Esophagus squamous epithelium (tissue), 5 donors: ENCODE measurements at places on chromosomes 13 and 19.
A peak's percentile ranks its signal among the peaks of the same experiment; 100 is the strongest.

DNA sequence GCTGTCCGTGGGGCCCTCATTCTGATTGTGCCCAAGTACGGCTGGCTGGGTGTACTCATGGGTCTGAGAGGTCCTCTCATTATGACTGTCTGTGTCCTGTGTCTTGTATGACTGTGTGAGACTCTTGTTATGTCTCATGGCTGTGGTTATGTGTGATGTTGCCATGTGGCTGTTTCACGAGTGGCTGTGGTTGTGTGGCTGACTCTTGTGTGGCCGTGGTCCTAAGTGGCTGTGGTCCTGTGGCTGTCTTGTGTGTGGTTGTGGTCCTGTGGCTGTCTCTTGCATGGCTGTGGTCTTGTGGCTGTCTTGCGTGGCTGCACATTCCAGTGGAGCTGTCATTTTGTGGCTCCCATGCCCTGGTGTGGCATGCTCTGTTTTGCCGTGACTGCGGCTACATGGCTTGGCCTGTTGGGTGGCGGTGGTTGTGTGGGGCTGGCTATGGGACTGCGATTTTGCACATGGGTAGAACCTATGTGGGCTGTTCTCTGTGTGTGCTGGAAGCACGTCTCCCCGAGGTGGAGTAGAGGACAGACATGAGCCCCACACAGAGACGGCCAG, 2.5 kb downstream of the LYL1 start:
- DNase-seq = no peak

DNA sequence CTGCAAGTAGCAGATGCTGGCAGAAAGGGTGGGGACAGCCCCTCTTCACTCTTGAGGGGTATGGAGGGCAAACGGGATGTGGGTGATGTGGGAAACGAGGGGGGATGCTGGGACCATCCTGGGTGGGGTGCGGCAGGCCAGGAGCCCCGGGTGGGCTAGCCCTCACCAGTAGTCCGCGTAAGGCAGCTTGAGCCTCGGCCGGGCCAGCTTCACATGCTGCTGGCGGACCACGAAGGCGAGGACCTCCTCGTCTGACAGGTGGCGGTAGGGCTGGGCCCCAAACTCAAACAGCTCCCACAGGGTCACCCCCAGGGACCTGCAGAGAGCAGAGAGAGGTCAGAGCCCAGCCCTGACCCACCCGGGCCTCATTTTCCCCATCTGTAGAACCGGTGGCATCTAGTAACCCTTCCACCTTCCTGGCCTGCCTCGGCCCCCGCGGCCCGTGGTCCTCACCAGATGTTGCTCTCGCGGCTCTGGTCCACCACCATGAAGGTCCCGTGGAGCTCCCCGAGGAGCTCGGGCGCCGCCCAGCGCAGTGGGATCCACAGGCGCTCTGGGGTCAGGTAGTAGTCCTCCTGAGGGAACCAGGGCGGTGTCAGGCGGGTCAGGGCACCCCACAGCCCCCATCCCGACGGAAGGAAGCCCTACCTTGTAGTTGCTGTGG, 10.7 kb downstream of the LMTK3 start:
- no peak for DNase-seq

GRCh38 chr19:10334588-10335351, 1.4 kb upstream of the RAVER1 start:
- DNase-seq = peak; percentile 43

- DNase-seq = no peak
Measured at GRCh38 chr19:50657222-50657669, 8.0 kb downstream of the C19orf81 start.

- no peak for DNase-seq
Measured at GRCh38 chr19:16698914-16699313, 20.7 kb upstream of the NWD1 start.

- DNase-seq = no peak
Measured at GRCh38 chr13:43551897-43552456, 234.8 kb downstream of the ENOX1 start.

DNA sequence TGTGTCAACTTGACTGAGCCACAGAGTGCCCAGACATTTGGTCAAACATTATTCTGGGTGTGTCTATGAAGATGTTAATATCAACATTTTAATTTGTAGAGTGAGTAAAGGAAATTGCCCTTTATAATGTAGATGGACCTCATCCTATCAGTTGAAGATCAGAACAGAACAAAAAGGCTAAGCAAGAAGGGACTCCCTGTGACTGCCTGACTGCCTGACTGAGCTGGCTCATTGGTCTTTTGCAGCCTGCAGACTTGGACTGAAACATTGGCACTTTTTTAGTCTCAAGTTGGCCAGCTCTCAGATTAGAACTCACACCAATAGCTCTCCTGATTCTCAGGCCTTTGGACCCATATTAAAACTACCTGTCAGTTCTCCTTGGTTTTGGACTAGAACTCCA, 600.4 kb upstream of the SLITRK6 start:
- DNase-seq = no peak

DNA sequence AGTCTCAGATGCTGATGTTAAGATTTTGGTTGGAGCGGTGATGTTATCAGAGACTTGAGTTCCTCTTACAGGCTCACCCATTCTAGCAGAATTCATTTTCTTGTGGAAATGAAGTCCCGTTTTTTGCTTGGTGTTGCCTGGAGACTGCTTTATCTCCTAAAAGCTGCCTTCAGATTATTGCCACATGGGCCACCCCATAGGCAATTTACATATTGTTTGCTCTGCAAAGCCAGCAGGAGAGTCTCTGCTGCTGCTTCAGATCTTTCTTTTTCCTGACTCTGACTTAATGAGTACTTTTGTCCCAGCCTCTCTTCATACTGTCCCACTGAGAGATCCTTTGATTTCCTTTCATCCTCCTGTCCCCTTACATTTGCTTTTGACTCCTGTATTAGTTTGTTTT, 114.6 kb downstream of the TDRD3 start:
- DNase-seq = no peak

DNA sequence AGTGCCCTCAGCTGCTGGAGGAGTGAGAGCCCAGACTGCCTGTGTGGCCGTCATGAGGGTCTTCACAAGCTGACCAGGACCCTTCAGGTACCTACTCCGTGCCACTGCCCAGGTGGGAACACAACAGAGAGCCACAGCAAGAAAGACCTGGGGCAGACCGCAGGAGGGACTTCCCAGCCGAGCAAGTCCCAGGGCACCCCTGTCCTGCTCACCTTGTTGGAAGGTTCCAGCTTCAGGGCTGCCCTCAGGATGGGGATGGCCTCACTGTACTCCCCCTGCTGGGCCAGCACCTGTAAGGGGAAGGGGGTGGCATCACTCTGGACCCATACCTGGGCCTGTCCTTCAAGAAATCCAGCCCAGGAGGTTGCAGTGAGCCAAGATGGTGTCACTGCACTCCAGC, 10.3 kb downstream of the FKBP8 start:
- no peak for DNase-seq

- no peak for DNase-seq
Measured at GRCh38 chr13:111165241-111166010, 50.3 kb downstream of the ARHGEF7 start.

DNA sequence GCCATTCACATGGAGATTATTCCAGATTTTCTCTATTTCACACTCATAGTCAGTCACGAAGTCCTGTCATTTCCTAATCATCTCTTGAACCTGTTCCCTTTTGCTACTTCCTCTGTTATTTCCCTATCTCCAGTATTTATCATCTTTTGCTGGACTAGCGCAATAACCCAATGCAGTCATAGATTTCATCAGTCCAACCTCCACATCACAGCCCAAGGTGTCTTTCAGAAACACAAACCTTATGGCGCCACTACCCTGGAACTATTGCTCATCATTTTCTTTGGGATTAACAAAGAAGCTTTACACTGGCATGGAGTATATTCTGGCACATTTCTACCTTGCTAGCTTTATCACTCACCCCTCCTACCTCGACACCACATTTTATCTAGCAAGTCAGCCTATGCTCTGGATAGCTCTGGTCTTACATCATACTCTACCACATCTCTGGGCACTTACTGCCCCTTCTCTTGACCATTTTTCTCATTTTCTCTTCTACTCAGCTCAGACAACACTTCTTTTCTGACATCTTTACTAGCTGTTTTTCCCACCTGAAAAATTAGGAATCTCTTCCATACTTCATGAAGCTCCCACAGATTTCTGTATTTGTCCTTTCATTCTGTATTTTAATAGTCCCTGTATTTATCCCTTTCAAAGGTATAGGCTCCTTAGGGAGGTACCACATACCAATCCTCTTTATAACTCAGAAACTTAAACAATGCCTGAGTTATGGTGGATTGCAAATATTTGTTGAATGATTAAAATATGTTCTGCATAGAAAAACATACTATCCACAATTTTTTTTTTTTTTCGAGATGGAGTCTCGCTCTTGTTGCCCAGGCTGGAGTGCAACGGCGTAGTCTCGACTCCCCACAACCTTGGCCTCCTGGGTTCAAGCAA, 534.7 kb downstream of the KLF12 start:
- DNase-seq = no peak

DNA sequence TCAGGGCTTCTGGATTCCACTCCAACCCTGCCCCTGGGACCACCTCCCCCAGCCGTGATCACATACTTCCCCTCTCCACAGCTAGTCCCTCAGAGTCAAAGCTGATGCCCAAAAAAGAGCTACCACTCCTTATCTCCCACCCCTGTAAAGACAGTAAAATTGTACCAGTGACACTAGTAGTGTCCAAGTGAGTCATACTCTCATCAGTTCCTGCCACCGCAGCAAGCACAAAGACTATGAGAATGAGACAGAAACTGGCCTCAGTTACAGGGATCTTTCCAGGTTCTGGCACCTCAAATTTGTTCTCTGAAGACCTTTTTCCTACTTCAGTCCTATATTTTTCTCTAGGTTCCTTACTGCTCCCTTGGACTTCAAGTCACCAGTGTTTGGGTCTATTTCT, 144.2 kb downstream of the SPRY2 start:
- DNase-seq = no peak

- DNase-seq = no peak
Measured at GRCh38 chr13:98576963-98577835, at the start of gene STK24. Gene STK24 (minus strand): TSS chr13:98577107. CDS start chr13:98576786, 321 bp downstream.

GRCh38 chr13:47232516-47232915, 335.7 kb upstream of the HTR2A start:
- DNase-seq = no peak

- DNase-seq = no peak
Measured at GRCh38 chr19:48644839-48645619, 958 bp downstream of the CA11 start.

GRCh38 chr13:114167426-114167825, 11.6 kb upstream of the CFAP97D2 start:
- DNase-seq = no peak

GRCh38 chr13:50889317-50889716, 20.3 kb upstream of the RNASEH2B start:
- DNase-seq = no peak

- DNase-seq = no peak
Measured at GRCh38 chr19:32336259-32337083, 8.9 kb upstream of the ZNF507 start.

DNA sequence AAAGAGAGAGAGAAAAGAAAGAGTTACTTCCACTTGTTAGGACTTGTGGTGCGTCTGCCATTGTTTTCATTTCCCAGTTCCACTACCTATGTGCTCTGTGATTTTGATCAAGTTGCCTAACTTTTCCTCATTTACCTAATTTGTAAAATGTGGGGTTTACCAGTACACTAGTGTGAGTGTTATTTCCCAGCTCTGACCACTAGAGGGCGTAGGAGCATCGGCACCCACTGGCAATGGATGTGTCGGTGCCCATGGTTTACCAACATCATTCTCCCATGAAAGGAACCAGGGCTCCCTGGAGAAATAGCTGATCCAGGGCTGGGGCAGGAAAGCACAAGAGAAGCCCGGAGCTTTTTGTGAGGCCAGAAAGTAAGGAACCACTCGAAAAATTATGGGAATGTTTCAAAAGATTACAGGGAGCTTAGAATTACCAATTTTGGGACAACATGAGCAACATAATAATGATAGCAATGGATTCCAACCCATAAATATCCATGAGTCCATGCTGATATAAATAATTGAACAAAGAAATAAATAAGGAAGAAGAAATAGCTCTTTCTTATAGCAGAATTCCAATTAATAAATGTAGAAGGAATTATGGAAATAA, 15.1 kb upstream of the CEACAM4 start:
- no peak for DNase-seq

DNA sequence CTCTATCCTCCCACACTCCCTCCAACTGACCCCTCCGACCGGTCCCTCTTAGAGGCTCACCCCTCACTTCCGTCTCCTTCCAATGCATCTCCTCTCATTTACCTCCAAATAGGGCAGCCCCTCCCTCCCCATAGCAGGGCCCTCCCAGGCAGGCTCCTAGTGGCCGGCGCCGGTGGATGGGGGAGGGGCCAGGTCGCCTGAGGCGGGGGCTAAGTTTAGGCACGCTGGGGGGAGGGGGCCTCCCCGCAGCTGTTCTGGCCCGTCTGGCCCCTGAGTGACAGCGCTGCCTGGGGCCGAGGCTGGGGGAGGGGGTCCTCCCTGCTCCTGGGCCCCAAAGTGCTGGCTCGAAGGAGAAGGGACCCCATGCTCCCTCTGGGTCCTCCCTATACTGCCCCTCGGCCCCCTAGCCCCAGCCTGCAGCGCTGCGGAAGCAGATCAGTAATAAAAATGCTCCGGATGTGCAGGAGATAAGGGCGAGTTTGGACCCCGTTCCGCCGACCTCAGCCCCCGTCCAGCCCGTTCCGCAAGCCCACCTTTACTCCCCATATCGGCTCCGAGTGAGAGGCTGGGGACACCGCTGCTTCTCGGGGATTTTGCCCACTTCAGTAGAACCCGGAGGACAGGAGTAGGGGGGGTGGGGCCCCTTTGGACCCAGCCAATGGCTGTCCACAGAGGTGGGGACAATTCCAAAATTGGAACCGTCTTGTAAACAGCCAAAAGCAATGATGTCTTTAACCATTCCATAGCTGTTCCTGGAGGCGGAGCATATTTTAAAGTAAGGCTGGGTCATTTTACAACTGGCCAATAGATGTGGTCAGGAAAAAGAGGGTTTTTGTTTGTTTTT, 4.0 kb downstream of the RTN2 start:
- no peak for DNase-seq

GRCh38 chr19:1265615-1266128, 3.5 kb upstream of the CIRBP start:
- DNase-seq = no peak

GRCh38 chr19:4897146-4897545, 5.5 kb downstream of the ARRDC5 start:
- no peak for DNase-seq

- DNase-seq = no peak
Measured at GRCh38 chr19:28549680-28550277, 663.2 kb downstream of the UQCRFS1 start.

DNA sequence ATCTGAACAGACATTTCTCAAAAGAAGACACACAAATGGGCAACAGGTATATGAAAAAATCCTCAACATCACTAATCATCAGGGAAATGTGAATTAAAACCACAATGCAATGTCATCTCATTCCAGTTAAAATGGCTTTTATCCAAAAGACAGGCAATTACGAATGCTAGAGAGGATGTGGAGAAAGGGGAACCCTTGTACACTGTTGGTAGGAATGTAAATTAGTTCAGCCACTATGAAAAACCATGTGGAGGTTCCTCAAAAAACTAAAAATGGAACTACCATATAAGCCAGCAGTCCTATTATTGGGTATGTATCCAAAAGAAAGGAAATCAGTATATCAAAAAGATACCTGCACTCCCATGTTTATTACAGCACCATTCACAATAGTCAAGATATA, 24.7 kb upstream of the ZC3H13 start:
- no peak for DNase-seq
